ENCODE measurements at places on chromosomes 13 and 19.

GRCh38 chr19:5120833-5121232 lies 151.9 kb downstream of the KDM4B start:
- no peak for DNase-seq

- DNase-seq: peak; percentile 96
Measured at GRCh38 chr19:45547965-45548609, 36.5 kb downstream of the OPA3 start.

- no peak for DNase-seq
Measured at GRCh38 chr13:47218611-47219010, 321.8 kb upstream of the HTR2A start.

DNA sequence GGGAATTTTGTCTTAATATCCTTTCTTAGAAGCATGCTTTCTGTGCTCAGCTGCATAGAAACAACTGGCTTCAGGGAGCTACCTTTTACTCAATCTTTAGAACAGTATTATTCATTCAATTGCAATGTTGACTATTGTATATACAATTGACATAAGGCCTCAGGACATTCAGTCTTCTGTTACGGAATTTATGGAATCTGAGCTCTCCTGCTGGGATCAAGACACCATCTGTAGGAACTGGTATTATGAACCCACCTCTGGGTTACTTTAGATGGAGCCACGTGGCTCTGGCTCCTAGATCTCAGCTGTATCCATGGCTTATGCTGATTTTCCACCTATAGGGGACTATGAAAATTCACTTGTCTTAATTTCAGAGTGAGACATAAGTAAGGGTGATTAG lies 716.2 kb upstream of the GPC6 start:
- no peak for DNase-seq

DNA sequence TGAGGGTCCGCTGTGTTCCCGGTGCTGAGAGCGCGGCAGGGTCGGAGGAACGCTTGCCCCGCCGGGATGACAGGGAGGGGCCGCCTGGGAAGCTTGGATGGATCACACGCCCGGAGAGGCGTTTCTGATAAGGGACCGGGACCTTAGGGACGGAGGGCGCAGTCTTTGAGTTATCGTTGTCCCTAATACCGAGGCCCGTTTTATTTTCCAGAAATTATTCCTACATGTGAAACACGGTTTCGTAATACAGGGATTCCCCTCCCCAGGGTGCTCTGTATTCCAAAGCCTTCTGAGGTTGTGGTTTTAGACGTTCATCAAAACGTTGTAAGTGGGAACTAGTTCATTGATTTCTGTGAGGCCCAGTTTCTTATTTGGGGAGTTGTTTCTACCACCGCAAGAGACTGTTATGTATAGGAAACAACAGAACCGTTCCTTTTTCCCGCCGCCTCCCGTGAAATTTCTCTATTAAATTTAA lies 752 bp downstream of the PDCD5 start:
- peak; percentile 37 for DNase-seq

DNA sequence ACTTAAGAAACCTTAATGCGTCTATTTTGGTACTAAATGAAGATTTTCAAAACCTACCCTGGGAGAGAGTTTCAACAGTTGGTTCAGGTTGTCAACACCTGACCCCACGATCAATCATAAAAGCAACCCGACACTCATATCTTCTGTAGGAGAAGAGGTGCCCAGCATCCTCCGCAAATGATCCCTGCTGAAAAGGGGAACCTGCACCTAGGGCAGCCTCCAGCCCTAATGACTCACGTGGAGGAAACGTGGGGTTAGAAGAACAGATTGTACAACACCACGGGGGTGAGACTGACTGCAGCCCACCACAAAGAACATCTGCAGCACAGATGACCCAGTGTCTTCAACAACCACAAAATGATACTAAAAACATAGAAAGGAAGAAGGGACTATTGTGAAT lies 116.3 kb downstream of the RAB20 start:
- no peak for DNase-seq

GRCh38 chr13:97491452-97491851 lies 57.5 kb downstream of the RAP2A start:
- DNase-seq: no peak

GRCh38 chr13:60267498-60268202 lies 103.9 kb upstream of the DIAPH3 start:
- DNase-seq: peak; percentile 11

- no peak for DNase-seq
Measured at GRCh38 chr19:48859711-48860572, 8.5 kb downstream of the PLEKHA4 start.

DNA sequence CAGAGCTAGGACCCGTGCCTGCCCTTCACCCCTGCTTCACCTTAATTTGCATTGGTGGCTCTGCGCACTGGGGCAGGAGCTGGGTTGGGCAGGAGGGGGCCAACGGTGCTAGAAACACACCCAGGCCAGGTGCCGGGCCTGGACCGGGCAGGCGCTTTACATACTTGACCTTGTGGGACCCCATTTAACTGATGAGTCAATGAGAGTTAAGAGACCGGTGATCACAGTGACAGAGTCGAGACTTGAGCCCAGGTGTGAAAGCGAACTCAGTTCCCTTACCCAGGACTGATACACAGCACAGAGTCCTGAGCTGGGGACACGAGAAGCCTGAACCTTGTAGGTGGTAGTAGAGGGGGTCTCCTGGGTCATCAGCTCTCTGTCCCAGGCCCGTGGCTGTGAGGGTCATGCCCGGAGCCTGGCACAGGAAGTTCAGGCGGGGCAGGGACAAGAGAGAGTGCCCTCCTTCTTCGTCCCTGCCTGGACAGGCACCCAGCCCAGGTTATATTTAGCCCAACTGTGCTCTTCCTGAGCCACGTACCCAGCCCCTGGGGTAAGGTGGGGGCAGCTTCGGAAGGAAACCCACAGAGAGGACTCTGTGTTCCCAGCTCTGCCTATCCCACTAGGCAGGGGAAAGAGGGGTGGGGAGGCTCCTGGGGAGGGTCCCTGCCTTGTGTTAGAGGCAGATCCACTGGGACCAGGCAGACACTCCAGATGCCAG lies 1.9 kb downstream of the PRX start:
- DNase-seq: no peak

DNA sequence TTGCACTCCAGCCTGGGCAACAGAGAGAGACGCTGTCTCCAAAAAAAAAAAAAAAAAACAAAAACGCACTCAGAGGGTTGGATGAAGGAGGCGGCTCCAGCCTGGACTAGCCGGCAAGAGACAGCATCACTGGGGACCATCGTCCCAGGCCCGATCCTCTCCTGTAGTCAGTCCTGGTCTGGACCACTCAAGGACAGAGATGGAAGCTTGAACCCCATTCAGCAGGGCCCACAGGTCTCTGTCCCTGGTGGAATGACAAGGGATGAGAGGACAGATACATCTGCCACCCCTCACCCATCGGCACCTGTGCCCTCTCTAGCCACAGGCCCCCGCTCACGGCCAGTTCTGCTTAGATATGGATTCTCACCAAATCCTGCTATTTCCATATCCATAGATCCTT lies 14.0 kb downstream of the ADGRE5 start:
- no peak for DNase-seq

DNA sequence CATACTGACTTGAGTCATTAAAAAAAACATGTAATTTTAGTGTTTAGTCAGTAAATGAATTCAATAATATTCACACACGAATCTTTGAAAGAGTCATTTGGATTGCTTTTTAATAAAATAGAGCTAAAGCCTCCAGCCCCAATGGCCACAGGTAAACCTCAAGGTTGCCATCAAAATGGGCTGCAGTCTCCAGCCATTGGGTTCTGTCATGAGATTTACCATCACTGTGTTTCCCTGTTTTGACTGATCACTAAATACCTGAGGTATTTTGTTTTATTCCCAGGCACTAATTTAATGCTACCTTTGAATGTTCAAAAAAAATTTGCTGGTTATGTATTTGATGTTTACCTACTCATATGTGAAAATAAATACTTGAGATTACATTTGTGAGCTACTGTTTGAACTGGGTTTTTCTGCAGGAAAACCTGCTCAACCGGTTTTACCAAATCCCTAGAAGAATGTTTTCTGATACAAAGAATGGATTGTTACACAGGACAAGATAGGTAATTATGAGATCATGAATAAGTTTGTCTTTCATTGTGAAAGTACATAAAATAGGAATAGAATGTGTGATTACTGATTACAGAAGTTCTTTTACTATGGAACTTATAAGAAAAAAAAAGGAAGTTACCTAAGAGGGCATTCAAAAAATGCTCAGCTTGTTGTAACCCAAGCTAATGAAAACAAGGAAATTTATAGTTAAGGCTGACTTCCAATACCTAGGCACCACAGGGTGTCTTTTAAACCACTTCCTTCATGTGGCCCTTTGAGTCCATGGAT lies 391.3 kb downstream of the EFNB2 start:
- DNase-seq: no peak

DNA sequence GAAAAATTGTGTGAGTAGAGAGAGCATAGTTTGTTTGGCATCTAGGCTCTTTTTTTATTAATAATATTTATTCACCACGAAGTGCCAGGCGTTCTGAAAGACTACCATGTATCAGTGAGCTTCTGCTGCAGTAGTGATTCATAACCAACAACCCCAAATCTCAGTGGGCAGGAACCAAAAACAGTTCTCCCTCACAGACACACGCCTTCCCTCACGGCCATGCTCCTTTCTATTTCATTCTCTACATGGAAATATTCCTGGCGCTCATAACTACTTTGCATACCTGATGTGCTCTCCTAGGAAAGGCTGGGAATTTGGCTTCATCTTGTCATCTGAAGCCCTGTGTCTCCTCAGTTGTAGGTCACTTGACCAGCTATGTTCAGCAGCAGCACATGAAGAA lies 26.6 kb upstream of the AMER2 start:
- DNase-seq: no peak

- peak; percentile 54 for DNase-seq
Measured at GRCh38 chr13:102580552-102581169, 16.1 kb upstream of the TPP2 start.

GRCh38 chr19:38736036-38736412 lies 8.2 kb downstream of the CAPN12 start:
- peak; percentile 84 for DNase-seq

- no peak for DNase-seq
Measured at GRCh38 chr13:48242677-48243076, 9.7 kb downstream of the ITM2B start.

DNA sequence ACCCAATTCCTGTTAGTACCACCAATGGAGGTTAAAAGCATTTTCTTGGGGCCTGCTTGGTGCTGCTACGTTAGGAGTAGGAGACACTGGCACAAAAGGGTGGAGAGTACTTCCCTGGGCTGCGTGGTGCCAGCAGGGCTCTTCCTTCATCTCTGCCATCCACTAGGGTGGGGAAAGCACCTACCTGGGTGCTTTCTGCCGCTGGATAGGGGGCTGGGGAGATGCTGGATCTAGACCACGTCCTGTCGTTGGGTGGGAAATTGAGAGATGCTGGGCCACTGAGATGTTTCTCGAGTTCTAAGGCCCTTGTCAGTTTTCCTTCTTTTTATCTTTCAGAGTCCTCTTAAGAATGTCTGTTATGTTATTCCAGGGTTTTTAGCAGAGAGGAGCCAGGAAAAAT lies 6.7 kb upstream of the FCGBP start:
- DNase-seq: no peak

GRCh38 chr13:43545317-43545874 lies 241.4 kb downstream of the ENOX1 start:
- DNase-seq: no peak

DNA sequence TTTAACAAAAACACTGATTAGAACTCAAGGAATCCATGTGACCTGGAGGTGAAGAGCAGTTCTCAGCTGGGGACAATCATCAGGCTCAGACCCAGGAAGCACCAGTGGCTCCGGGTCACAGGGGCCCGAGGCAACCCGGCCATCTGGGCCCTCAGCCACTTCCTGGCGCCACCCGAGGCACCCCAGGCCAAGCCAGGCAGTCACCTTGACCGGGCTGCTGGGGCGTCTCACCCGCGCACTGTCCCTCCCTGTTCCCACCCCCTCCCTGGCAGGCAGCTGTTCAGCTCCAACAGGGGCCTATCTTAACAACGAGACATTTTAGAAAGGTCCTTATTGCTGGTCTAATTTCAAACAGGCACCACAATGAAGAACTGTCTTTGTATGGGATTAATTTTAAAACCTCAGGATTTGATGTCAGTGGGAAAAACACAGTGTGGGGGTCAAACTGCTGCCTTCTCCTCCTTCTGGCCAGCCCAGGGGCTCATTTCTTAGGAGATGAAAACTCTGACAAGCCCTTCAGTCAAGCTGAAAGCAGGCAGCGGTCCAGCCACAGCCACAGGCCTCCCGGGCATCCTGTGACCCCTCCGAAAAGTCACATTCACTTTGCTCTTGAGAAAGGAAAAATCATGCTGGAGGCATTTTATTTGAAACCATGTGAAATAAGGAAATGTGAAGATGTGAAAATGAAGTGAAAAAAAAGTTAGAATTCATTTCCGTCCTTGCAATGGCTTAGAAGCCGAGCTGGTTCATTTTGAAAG lies 83.3 kb downstream of the KCTD15 start:
- DNase-seq: no peak

DNA sequence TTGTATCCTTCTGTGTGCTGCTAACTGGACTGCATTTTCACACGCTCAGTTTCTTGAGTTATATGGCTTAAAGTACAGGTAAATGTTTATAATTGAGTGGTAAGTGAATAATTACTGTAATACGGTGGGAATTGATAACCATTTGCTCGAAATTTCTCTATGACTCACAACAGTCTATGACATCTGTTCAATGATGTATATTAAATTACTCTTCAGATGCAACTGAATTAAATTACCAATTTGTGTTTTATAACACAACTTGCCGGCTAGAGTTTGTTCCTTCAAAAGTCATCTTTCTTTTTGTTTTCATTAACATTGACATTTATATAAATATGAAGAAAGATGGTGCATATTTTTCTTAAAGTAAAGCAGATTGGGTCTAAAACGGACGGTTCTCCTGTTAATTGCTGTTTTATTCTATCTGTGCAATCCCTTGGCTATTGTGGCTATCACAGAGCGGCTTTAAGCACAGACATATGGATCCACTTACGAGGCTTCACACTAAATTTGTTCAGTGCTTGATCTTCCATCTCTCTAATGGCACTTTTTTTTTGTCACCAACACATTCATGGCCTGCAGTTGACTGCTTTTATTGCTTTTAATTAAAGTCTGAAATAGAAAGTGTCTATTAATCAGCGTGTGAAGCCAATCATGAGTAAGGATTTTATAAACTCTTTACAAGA lies 1291.6 kb upstream of the SLC10A2 start:
- DNase-seq: no peak

GRCh38 chr19:21835429-21835809 lies 563 bp downstream of the ZNF43 start:
- no peak for DNase-seq

- DNase-seq: no peak
Measured at GRCh38 chr13:33577007-33577406, 240.9 kb upstream of the RFC3 start.

GRCh38 chr19:6042776-6043726 lies 65.1 kb upstream of the RANBP3 start:
- DNase-seq: no peak

- DNase-seq: no peak
Measured at GRCh38 chr19:47390533-47391488, 28.5 kb downstream of the MEIS3 start.

GRCh38 chr13:99120751-99121150 lies 79.9 kb upstream of the UBAC2 start:
- DNase-seq: no peak

DNA sequence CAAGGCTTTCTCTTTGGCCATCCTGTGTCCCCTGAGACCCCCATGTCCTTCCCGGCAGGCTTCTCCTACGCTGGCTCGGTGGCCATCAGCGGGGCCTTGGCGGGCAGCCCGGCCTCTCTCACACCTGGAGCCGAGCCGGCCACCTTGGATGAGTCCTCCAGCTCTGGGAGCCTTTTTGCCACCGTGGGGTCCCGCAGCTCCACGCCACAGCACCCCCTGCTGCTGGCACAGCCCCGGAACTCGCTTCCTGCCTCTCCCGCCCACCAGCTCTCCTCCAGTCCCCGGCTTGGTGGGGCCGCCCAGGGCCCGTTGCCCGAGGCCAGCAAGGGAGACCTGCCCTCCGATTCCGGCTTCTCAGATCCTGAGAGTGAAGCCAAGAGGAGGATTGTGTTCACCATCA lies 14.2 kb downstream of the PLEKHJ1 start:
- no peak for DNase-seq
